Head of caudate nucleus (tissue), 42 donors: ENCODE measurements at places on chromosomes 4 and X.

DNA sequence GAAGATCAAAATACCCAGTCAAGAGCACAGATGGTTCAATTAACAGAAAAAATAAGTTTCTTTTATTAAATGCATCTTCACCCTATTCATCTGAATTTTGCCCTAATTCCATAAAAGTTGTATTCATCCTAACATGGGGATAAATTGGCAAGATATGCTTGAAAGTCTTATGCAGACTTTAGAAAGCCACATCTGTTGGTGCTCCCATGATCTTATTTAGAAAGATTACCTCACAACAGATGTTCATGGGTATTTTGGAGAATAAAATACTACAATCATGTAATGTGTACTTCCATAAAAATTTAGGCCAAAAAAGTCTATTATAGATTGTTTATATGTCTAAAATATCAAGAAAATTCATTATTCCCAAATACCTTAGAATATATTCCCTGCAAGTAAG lies 510.3 kb downstream of the TECRL start:
- no peak for DNase-seq

- DNase-seq: no peak
Measured at GRCh38 chr4:143961075-143961474, 55.7 kb upstream of the GYPE start.

DNA sequence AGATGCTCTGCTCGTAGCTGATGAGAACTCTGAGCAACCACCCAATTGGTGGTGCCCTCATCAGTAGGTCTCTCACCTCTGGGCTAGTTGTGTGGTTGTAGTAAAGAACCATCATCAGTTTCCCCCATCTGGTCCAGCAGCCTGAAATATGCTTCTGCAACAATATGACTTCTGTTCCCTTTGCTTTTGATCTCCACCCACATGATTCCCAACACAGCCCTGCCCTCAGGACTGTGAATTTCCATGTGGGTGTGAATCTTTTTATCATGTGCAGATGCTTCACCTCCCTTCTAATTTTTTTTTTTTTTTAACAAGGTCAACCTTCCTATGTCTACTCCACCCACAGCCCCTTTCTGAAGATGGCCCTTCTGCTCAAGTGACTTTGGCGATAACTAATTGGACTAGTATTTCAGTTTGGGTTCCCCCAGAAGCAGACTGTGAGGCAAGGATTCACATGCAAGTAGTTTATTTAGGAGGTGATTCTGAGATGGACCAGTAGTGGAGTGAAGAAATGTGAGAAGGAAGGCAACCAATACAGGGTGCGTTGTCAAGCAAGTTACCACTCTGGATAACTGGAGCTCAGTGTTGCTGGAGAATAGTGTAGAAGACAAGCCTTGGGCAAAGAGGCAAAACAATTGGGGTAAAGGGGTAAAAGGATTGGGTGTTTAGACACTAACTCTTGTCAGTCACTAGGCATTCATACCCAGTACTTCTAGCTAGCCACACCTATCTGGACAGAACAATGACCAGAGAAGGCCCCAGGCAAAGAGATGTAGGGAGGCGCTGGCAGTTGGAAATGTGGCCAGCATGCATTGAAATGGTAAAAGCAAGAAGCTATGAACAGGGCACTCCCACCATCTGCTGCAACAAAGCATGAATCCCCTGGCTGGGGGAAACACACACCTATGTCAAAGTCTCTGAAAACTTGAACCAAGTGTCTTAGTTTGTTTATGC lies 466.2 kb downstream of the BCOR start:
- DNase-seq: no peak

GRCh38 chrX:114365065-114365834 lies 218.6 kb upstream of the HTR2C start:
- no peak for DNase-seq

DNA sequence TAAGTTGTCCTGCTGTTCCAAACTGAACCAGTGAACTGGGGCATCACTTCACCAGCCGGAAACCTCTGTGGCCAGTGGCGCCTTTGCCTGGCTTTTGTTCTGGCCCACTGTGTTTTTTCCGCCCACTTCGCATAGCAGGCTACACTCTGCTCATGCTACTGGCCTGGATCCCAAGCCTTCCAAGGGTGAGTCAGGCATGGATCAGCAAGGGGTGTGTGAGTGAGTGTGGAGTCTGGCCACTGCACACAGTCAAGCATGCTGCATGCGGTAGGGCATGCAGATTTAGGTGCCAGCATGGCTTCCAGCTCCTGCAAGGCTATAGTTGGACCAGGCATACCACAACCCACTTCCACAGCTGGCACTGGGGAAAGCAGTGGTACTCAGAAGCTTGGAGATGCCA lies 1967.9 kb downstream of the C4orf33 start:
- no peak for DNase-seq

DNA sequence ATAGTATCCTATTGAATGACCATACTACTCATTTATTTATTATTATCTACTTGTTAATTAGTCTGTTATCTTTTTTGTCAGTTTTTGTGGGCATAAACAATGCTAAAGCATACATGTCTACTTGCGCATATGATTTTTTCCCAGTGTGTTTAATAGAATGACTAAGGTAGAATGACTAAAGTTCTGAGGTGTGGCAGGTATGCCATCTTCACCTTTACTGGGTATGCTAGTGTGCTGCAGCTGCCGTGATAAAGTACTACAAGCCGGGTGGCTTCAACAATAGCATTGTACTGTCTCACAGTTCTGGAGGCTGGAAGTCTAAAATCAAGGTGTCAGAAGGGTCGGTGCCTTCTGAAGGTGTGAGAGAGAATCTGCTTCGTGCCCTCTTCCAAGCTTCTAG lies 19.2 kb downstream of the CD38 start:
- DNase-seq: no peak

DNA sequence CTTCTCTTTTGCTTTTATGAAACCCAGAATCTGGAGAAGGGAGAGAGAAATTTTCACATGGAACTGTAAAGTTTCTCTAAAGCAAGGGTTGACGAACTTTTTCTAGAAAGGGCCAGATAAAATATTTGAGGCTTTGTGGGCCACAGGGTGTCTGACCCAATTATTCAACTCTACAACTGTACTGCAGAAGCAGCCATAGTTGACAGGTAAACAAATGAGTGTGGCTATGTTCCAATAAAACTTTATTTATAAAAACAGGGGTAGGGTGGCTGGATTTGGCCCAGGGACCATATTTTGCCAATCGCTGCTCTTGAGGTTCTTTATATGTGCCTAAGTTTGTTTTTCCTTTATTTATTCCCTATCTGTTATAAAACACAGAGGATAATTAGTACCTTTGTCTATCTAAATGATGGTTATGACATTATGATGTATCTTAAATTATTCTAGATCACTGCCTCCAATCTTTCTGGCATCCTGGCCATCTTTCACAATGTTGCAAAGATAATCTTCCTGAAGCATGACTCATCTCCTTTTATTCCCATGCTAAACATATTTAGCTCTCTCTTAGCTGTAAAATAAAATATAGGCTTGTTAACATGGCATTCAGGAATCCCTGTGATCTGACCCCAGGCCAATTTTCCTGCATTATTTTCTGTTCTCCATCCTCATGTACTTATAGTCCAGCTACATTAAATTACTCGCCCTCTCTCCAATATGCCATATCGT lies 106.8 kb upstream of the CBLL2 start:
- DNase-seq: no peak

DNA sequence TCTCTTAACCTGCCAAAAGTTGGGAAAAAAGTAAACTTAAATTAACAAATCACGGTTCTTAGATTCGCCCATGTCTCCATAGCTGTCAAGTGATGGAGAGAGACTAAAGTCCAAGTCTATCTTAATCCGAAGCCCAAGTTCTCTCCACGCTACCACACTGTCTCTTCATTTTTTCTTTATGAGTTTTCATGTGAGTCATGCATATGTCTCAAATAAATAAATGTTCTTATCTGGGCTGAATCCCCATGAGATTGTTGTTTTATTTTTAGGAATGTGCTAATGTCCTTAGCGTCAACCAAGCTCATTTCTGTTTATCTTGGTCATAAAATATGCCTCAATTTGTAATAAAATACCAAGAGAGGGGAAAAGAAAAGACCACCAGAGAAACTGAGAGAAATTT lies 169.3 kb downstream of the RCHY1 start:
- no peak for DNase-seq

DNA sequence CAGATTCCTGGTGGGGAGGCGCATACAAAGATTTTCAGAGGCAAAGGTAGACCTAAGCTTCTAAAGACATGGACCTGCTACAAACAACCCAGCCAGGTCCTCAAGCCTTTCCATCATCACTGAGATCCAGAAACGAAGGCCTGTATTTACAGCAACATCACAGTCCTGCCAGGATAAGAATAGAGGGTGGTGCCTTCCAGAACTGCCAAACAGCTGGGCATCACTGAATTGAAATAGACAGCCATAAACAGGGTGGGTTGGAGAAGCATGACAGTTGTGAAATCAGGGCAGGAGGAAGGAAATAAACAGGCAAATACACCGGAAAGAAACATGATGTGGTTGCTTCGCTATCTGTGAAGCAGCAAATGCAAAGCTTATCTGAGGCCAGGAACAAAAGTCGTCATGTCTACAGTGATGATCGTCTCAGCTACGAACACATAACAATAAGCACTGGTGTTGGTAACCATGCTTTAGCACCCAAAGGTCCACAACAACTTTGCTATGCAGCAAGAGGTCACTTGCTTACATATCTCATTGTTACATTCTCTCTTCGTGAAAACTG lies 6.7 kb upstream of the TMEM154 start:
- DNase-seq: no peak

DNA sequence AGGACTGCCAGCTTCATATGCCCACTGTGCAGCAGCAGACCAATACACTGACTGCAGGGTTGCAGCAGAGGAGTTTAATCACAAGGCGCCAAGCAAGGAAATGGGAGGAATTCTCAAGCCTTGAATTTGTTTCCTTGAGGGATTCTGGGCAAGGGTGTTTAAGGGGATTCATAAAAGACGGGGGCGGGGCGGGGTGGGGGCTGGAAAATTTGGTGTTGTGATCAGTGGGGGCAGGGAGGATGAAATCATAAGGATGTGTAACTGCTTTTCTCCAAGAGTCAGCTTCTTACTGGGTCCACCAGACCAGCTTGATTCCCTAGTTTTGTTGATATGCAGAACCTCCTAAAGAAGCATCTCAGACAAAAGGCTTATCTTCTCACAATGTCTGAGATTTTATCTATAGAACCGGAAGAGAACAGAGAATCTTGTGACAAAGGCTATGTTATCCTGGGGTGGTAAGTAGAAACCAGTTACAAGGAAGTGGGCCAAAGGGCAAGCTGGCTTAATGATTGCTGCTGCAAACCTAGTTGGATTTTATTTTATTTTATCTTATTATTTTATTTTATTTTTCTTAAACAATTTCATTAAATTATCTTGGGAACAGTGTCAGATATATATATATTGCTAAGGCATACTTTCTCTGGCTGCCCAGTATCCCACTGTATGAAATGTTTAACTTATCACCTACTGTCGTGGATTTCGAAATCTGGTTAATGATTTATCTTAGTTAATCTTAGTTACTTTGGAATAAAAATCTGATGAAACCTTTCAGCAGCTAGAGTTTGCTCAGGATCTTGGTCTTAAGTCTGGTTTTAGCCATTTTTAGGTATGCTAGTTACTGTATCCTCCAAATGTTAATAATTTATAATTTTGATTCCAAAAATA lies 276.4 kb downstream of the RPA4 start:
- no peak for DNase-seq

DNA sequence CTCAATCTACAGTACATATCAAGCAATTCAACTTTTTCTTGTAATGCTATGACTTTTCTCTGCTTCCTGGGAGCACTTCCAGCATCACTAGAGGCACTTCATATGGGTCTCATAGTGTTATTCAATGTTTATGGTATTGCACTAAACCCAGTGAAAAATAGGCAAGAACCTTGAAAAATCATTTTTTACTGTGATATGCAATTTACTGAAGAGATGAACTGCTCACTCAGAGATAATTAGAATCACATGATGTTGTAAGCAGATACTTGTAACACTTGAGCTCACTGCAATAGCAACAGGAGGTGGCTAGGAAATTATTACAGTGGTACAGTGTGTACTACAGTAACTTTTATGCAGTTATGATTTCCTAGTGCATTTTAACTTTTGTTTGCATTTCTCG lies 93.3 kb downstream of the RASGEF1B start:
- no peak for DNase-seq

GRCh38 chrX:39985551-39985950 lies 112.2 kb downstream of the BCOR start:
- no peak for DNase-seq

- no peak for DNase-seq
Measured at GRCh38 chr4:181592221-181592745, 650.9 kb upstream of the TENM3 start.

DNA sequence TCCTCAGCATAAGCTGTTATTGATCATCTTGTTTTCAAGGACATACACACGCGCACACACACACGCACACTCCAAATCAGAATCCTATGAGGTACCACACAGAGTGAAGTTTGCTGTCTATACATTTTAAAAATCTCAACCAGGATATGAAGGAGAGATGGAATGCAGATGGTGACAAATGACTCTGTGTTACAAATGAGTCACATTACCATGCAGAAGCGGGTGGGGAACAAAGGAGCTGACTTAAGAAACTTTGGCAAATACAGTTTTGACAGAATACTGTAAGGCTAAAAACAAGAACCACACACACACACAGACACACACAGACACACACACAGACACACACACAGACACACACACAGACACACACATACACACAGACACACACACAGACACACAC lies 81.7 kb downstream of the RELL1 start:
- DNase-seq: no peak

DNA sequence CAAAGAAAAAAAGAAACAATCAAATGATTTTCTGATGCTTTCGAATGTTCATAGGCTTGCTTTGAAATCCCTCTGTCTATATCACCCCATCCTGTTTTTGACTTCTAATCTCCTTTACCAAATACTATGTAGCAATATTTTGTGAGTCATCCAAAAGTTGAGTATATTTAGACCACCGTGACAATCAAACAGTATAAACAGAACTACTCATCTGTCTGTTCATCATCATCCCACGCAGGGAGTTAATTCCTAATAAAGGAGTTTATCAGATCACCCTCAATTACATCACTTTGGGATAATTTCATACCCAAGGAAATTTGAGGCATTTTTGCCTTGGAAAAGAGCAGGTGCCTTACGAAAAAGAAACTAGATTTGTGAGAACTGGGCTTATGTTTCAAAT lies 212.9 kb downstream of the CBR4 start:
- no peak for DNase-seq

- DNase-seq: no peak
Measured at GRCh38 chrX:109299091-109299490, 182.8 kb downstream of the GUCY2F start.

GRCh38 chr4:175127314-175127713 lies 209.2 kb downstream of the ADAM29 start:
- no peak for DNase-seq

DNA sequence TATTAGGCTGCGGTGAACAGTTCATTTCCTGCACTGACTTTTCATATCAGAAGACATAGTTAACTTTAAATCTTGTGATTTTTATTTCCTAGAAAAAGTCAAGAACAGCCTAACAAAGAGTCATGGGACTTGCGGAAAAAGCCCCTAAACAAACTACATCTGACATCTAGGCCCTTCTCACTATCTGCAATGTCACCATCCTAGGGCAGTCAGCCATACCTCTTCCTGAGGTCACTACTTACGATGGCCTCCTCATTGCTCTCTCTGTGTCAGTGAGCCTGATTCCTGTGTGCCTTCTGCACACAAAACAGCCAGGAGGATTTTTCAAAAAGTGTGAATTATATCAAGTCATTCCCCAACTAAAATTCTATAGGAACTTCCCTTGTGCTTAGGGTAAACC lies 22.4 kb upstream of the KIT start:
- no peak for DNase-seq
